ENCODE measurements at places on chromosomes 7 and 10.

DNA sequence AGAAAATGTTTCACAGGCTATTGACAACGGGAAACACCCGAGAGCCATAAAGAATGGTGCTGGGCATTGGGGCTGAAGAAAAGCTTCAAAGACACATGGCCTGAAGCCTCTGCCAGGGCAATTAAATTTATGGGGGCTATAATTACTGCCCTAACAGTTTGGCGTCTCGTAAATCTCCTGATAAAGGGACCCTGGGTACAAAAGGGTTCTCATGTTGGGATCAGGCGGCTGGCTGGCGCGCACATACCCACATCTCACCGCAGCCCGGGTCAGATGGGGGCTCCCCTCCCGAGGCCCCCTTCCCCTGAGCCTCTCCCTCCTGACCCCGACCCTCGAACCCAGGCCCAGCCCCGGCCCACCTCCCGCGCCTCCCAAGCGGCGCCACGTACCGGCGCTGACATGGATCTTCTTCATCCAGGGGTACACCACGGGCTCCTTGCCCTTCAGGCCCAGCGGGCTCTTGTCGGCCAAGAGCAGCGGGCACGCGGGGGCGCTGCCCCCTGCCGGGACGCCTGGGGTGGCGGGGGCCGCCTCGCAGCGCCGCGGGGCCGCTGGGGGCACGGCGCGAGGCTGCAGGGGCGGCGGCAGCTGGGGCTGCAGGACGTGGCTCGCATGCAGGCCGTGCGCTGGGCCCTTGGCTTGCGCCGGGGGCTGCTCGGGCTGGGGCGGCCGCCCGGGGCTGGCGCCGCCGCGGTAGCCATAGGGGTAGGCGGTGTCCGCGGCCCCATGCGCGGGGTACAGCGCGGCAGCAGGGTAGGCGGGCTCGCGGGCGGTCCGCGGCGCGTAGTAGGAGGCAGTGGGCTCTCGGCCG is 623 bp downstream of the HOXA4 start:
- no peak for DNase-seq

DNA sequence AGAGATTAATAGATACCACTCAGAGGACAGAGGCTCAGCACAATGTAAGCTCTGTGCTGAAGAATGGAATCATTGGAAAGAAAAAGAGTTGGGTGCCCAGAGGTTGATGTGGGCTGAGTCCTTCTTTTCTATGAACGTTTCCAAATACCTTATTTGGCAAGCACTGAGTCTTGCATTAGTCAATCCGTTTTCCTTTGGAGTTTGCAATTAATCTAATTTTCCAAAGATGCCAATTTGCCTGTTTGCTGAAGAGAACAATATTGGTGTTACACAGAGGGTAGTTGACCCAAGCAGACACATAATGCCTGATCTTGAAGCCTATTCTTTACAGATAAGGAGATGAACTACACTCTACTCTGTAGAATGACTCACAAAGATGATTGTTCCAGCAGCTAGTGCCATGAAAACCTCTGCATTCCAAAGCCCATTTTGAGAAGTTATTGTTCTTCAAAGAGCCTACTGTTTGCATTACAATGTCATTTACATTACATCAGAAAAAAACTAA is 55.4 kb upstream of the MET start:
- no peak for DNase-seq

DNA sequence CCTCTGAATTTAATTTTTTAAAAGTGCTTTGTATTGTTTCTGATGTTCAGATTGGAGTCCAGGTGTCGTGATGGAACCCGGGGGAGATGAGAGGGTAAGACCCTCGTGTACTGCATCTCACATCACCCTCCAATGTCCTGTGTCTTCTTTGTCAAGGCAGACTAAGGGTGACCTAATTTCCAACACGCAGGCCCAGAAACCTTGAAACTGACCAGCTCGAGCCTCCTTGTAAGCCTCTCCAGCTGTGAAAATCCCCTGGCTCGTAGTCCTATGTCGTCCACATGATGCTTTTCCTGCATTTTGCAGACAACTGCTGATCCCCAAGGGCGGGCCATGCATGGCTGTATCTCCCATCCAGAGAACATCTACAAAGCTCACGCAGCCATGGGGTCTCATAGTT is 220.2 kb downstream of the ARHGAP12 start:
- DNase-seq, result no peak

- no peak for DNase-seq
Observed at GRCh38 chr10:97412891-97413304, 11.8 kb upstream of the RRP12 start.

DNA sequence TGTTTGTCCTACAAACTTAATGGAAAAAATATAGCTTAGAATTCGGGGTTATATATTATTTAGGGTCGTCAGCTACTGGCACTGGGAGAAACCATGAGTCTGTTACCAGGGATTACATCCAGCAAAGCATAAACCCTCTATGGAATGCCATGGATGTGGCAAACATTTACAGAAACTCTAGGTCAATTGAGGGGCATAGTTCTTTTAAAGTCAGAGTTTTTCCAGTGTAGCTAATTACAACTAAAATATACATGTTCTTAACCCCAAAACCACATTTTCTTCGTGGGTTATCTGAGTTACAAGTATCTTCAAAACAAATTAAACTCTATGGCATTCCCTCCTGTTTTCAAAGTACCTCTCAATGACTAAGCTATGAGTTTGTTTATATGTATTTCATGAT is 99.3 kb upstream of the THSD7A start:
- no peak for DNase-seq

- no peak for DNase-seq
Observed at GRCh38 chr10:81040031-81040430, 502.3 kb downstream of the SH2D4B start.

DNA sequence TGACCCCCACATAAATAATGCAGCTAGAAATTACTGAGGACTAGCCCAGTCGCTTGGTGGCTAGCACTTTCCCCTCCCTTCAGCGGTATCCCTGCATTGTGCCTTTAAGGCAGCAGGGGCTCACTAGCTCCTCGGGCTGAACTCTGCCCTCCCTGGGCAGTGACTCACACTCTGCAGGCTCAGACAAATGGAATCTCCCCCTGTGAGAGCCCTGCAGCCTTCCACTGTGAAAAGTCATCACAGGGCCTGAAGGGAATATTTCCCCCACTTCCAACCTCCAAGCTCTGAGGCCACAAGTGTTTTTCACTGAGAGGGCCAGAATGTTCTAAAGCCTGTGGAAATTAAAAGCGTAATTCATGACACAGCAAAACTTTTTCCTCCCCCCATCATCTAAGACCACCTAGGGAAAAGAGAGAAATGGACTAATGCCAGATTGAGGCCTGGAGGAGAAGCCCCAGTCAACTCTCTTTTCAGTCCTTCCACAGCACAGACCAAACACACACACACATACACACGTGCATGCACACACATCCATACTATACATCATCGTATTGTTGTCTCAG is 93.6 kb upstream of the COL1A2 start:
- DNase-seq, result no peak

DNA sequence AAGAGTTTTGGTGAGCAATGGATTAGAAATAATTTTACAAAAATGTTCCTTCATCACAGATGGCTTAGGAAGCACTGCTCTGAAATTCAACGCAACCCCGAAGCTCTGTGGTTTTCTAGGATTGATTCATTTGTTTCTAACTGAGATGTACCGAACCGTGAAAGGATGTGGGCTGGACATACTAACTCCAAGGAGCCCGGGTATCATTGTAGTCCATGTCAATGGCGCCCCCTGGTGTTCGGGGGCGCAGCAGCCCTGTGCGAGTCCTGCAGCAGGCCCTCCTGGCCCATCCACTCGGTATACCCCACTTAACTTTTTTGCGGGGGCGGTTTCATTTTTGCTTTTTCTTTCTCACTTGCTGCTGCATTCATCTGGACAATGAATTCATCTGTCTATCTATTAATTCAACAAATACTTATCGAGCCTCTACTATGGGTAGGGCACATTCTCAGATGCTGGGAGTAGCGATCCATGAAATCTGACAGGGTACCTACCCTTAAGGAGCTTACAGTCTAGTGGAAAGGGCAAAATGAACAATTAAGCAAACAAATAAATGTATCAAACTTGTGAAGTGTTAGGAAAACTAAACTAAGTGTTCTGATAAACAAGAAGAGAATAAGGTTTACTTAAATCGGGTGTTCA is 25.2 kb upstream of the ITPRID1 start:
- peak; percentile 61 for DNase-seq

DNA sequence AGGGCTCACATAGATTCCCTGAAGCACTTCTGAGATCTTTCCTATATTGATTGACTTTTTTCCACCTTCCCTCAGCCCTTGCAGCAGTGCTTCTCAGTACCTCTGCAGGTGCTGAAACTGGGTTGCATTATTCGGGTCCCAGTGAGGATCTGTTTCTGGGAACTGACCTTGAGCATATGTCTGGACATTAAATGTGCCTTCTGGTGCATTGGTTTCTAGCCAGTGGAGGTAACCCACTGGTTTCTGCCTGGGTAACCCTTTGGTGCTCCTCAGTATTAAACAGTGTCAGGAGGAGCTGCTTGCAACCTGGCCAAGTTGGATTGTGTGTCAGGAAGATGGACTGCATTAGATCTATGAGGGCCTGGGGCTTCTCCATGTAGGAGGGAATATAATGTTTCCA is 213.3 kb upstream of the KCND2 start:
- no peak for DNase-seq

- no peak for DNase-seq
Observed at GRCh38 chr7:104135760-104136558, 71.9 kb downstream of the ORC5 start.

- DNase-seq, result peak; percentile 44
Observed at GRCh38 chr10:67790534-67791408, 47.2 kb downstream of the DNAJC12 start.

Data from DND-41 (cell line).